NCI-H2171 (cell line): ENCODE measurements at places on chromosomes 11 and 22.

- no peak for DNase-seq
Observed at GRCh38 chr11:114447892-114448291, 8.6 kb downstream of the REXO2 start.

DNA sequence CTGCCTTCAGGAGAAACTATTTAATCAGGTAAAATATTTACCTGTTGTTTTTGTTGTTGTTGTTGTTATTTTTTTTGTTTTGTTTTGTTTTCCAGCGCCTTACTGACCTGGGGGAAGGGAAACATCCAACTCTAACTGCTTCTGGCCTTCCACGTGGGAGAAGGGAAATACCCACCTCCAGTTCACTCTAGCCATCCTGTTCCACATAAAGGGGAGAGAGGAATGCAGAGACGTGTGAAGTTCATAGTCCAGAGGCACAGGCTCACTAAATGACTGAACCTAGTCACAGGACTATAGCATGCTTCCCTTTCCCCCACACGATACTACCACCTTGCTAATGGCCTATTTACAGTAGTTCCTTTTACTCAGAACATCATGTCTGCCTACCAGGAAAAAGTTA lies 72.4 kb upstream of the VSTM5 start:
- DNase-seq = no peak

GRCh38 chr11:97140885-97141494 lies 751.2 kb downstream of the JRKL start:
- DNase-seq = no peak

GRCh38 chr11:129861702-129862522 lies 33.5 kb downstream of the NFRKB start:
- no peak for DNase-seq

DNA sequence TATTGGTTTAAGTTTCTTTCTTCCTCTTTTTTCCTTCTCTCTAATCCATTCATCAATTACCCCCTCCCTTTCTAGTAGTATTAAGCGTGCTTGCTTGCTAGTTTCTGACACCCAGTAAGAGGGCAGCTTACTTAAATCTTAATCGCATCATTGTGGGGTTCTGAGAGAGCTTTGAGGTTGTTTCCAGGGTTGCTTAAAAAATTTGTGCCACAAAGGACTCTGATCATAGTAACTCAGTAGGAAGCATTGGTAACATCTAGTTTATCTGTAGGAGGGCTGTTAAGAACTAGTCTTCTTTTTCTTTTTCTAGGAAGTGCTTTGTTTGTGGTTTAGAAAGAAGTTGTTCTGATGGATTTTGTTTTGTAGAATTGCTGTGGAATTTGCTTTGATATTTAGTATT lies 45.3 kb downstream of the TMEM135 start:
- no peak for DNase-seq

- no peak for DNase-seq
Observed at GRCh38 chr22:41842996-41843970, 10.4 kb downstream of the SREBF2 start.

- DNase-seq = no peak
Observed at GRCh38 chr22:23079240-23079768, 9.0 kb downstream of the GNAZ start.

- no peak for DNase-seq
Observed at GRCh38 chr11:36945384-36945783, 347.3 kb upstream of the RAG2 start.
